A673 (cell line): ENCODE measurements at places on chromosomes 7 and 10.

DNA sequence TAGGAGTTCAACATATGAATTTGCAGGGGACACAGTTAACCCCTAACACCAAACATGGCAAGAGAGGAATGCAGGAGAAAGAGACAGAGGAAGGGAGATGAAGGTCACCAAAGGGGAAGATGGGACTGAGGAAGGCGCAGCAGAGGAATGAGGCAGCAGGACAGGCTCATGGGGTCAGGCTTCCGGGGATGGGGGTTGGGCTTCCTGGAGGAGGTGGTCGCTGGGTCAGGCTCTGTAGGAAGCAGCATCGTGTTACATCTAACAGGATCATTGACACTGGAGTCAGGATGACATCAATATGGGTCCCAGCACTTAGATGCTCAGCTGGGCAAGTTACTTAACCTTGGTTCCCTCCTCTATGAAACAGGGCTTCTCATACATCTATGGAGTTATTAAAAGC, 113.2 kb downstream of the NPTX2 start:
- no peak for DNase-seq

DNA sequence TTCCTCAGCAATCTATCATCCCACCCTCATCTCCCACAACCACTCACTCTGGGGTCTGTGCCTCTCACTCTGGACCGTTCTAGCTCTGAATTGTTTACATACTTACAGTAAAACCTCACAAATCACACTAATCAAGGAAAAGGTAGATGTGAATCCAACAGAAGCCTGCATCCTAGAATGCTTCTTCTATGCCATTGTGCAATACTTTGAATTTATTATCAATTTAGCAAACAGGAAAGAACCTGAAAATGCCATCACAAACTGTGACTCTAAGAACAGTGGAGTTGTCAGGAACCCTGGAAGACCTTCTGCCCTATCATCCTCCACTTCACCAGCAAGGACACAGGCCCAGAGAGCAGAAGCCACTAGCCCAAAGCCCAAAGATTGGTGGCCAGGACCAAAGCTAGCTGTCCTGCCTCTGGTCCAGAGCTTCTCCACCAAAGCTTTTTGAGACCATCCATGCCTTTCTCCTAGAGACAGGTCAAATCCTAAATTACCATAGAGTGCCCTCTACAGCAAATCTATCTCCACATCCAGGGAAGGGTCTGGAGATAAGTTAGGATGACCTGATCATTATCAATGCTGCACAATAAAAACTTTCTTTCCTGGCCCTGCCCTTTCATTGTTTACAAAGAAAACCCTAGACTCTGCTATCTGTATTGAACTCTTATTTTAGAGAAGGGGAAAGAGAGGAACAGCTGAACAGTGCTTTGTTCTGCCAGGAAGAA, 2.4 kb downstream of the SORBS1 start:
- DNase-seq = no peak

DNA sequence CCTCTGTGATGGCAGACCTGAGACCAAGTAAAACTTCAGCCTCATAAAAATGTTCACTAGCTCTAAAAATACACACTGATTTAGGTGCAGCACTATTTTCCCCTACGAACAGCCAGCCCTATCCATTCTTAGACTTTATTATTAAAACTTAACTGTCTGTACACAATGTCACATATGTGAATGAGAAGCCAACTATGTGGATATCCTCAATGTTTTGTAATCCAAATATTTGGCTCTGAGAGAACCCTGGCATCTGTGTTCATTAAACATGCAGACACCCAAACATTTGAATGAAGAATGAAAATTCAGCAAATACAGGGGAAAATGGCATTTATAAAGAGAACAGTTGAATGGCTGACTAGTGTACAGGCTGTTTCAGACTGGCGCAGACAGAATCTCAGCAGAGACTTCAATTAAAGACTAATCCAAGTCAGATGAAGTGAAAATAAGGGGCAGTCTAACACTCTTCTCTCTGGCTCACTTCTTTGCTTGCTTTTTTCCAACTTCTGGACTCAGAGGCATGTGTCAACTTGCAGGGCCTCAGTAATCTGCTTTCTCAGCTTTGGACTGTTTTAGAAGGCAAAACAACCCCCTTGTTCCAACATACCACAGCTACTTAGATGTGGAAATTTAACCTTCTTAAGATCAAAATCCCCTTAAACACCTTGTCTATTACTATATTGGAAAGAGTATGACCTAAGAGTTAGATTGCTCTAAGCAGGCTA, 47.4 kb upstream of the FAM180A start:
- DNase-seq = no peak

- DNase-seq = no peak
Observed at GRCh38 chr7:132125872-132126595, 450.2 kb downstream of the PLXNA4 start.

DNA sequence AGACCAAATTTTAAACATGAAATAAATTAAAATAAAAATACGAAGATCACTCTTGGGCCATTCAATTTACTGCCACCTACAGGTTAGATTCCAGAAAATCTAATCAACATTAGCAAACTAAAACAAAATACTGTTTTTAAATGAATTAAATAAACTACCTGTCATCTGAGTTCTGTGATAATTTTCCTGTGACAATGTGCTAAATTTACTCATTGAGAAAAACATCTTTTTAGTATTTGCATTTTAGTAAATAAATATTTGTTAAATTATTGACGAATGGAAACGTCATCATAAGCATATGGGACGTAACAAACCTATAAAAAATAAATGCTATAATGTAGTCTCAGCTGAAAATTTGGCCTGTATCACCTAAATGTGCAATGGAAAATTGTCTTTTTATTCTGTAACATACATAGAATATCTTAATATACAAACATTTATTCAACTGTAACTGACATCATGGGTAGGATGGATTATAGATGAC, 72.1 kb downstream of the ITGB8 start:
- no peak for DNase-seq

- DNase-seq = peak; percentile 37
Observed at GRCh38 chr10:71999360-72000072, 35.3 kb downstream of the CHST3 start.

GRCh38 chr10:77602913-77603533, 34.6 kb downstream of the KCNMA1 start:
- DNase-seq = no peak

GRCh38 chr10:75651417-75651816, 220.0 kb downstream of the LRMDA start:
- DNase-seq = no peak

GRCh38 chr10:49837685-49838084, 75.6 kb upstream of the OGDHL start:
- DNase-seq = no peak

DNA sequence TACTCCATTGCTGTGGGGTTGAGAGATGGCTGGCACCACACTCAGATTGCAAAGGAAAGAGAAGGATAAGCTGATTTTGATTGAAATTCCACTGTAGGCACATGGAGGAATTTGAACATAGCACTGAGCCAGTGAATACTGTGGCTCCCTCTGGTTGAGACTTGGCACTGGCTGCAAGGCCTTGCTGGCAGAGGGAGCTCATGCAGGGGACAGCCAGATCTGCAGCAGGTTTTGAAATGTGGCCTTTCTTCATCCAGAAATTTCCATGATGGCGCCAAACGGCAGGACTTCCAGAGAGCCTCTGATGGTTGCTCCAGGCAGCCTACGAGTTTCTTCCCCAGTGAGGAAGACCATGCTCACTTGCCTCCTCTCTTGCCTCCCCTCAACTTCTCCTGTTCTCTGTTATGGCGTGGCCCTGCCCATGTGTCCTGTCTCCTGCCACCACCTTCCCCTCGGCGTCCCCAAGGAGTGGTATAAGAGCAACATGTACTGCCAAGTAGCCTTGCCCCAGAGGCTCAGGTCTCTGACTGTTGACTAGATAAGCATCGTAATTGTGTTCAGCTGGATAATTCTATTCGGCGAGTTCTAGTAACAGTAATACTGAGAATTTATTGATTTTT, 265.6 kb downstream of the CCDC3 start:
- no peak for DNase-seq

GRCh38 chr7:44961844-44962482, 16.9 kb downstream of the MYO1G start:
- no peak for DNase-seq

GRCh38 chr7:51778121-51778520, 461.5 kb upstream of the COBL start:
- DNase-seq = no peak

DNA sequence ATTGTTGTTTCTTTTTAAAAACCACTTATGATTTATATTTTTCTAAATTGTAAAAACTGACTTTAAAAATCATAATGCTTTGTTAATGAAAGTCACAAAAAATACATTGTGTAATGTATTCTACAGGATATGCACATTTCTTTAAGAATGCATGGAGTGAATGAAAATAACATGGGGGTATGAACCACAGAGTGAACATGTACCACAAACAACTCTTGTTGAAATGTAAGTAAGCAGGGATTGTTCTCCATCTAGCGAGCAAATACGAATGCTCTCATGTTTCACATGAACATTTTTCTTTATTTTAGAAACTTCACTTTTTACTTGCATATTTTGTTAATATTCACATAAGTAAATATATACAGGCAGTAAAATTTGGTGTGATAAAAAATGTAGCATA, 35.6 kb upstream of the LAMB4 start:
- no peak for DNase-seq

- DNase-seq = peak; percentile 74
Observed at GRCh38 chr10:110609605-110610004, 34.5 kb upstream of the RBM20 start.

DNA sequence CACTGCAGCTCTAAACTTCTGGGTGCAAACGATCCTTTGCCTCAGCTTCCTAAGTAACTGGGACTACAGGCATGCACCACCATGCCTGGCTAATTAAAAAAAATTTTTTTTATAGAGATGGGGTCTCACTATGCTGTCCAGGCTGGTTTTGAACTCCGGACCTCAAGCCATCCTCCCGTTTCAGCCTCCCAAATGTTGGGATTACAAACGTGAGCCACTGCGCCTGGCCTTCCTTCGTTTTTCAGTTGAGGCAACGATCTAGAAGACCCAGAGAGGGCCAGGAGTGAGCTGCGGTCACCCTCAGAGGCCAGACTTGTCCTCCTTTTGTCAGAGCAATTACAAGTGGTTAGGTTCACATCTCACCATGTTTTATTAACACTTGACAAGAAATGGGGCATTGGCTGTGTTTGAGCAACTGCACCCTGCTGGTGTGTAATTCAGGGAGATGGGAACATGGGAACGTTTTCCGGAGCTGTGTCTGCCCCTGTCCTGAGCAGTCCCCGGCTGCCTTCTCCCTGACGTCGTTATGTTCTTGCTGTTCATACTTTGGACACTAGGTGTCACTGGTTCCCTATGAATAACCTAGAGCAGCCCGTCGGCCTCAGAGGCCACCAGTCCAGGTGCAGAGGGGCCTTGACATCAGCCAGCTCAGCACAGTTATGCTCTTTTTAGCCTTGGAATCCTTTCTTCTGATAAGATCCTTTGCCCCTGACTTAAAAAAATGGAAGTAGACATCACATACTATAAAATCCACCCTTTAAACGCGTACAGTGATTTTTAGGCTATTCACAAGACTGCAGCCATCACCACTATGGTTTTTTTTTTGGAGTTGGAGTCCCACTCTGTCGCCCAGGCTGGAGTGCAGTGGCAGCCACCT, 375.0 kb downstream of the TYW1 start:
- peak; percentile 85 for DNase-seq

DNA sequence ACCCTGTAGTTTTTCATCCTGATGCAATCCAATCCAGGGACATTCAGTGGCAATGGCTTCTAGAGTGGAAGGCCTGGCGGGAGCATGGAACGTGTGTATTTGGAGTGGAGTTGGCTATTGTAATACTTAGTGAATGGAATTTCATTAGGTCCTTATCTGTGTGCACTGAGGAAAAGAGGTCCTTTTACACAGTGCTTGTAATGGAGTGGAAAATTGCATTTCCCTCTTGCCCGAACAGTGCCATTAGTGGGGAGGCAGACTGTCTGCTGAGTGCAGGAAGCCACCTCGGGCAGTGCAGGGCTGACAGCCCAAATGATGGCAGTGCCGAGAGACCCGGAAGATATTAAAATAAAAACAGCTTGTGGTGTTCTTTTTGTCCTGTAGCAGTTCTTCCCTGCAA, 786.6 kb downstream of the LRMDA start:
- DNase-seq = no peak

DNA sequence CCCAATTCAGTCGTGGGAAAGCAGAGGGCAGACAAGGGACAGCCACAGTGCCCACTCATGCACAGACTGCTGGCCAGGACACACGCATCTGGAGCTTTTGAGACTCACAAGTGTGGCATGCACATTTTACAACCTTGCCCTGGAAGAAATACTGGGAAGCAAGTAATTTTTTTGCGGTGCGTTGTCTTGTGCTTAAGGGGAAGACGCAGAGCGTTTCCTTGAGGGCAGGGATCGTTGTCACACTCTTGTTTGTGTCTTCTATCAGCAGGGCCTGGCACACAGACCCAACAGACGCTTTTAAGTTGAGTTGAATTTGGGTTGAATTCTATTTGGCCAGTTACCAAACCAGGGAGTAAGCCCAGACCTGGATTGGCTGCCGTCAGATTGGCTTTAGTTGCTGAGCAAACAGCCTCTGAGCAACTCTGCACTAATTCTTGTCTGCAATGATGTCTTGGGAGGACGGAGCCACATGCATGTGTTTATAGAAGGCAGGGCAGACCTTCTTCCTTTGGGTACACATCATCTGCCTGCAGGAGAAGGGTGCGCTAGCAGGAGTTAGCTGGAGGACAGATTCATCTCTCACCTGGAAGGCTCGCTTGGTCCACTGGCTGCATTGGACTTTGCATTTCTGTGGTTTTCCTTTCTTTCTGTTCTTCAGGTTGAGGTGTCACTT, 38.4 kb downstream of the IL2RA start:
- no peak for DNase-seq

DNA sequence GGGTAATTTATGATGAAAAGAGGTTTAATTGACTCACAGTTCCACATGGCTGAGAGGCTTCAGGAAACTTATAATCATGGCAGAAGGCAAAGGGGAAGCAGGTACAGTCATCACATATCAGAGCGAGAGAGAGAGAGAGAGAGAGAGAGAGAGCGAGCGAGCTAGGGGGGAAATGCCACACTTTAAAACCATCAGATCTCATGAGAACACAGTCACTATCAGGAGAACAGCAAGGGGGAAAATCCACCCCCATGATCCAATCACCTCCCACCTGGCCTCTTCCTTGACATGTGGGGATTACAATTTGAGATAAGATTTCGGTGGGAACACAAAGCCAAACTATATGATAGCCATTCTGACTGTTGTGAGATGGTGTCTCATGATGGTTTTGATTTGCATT, 576.3 kb downstream of the GFRA1 start:
- no peak for DNase-seq
